ENCODE measurements at places on chromosomes 13 and 19.

- DNase-seq = peak; percentile 72
Observed at GRCh38 chr13:59532405-59532804, 631.3 kb downstream of the DIAPH3 start.

DNA sequence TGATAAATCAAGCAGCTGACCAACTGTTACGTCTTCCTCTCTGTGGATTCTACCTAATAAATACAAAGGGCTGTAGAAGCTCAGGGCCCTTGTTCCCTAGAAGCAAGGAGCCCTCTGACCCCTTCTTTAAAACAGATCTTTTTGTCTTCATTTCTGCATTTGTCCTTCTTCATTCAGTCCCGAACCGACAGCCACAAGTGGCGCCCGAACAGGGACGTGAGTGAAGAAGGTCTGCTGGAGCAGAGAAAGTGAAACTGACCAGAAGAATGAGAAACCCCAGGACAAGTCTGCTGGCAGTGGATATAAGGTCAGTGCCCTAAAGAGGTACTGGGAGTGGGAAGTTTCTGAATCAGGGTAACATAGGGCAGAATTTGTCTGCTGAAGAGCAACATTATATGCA, 13.1 kb downstream of the ZNF773 start:
- no peak for DNase-seq

DNA sequence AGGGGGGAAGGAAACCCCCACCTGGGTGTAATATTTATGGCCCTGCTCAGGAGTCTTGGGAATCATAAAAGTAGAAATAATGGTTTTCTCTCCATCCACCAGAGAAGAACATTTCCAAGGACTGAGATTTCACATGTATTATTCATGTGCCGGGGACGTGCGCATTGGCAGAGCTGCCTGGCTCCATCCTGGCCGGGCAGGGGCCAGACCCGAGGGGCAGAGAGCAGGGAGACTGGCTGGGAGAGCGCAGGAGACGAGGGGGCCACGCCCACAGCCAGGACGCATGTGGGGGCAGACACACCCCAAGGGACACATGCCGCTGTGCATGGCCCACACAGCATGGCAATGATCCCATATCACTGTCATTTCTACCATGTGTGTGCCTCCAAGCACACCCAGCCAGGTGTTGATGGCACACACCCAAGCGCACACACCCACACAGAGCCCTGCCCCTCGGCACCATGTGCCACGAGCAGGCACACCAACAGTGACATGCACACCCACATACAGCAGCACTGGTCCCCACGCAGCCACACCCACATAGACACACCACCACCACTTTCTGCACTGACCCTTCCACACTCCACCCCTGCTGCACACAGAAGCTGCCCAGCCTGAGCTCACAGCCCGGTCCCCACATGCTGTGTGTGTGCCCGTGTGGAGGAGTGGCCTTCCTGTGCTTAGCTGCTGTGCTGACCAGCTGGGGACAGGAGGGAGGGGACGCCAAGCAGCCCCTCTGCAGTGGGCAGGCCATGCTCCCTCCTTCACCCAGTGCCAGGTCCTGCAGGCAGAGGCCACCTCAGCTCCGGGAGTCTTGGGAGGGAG, 39.3 kb downstream of the CEBPG start:
- DNase-seq = no peak

- peak; percentile 47 for DNase-seq
Observed at GRCh38 chr19:3275583-3276340, 51.3 kb downstream of the CELF5 start.

GRCh38 chr19:48364598-48365348, 606 bp downstream of the SYNGR4 start:
- no peak for DNase-seq

GRCh38 chr19:28456252-28456651, 756.7 kb downstream of the UQCRFS1 start:
- DNase-seq = no peak

GRCh38 chr13:49210669-49211068, 9.5 kb upstream of the MLNR start:
- no peak for DNase-seq

GRCh38 chr19:19006213-19006612, 27.1 kb downstream of the SUGP2 start:
- DNase-seq = no peak

DNA sequence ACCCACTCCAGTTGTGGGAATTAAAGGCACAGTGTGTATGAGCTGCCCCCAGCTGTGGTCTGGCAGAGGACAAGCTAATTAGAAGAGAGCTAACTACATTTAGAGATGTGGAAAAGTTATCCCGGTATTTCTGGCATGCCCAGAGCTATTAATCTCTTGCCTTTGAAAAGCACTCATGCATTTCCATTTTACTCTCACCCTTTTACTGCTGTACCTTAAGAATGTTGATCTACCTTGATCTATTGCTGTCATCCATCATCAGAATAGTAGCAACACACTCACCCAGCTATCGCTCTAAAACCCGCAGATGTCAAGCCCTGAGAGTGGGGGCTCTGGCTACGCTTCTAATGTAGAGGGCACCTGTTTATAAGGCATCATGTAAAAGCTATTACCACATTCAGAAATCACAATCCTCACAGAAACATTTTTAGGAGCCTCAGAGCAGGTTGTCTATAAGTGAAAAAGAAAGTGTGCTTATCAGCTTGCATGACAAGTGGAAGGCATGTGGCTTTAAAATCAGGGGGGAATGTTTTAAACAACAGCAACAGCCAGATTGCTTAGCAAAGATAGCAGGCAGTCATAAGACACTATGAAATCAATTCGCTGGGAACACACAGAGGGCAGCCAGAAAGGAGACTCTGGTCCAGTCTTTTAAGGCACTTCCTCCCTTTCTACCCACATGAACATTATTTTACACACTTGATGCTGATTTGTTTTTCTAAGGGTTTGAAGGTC, 224.2 kb upstream of the IRS2 start:
- DNase-seq = no peak

GRCh38 chr19:55503502-55504251, 15.4 kb downstream of the SSC5D start:
- peak; percentile 80 for DNase-seq

DNA sequence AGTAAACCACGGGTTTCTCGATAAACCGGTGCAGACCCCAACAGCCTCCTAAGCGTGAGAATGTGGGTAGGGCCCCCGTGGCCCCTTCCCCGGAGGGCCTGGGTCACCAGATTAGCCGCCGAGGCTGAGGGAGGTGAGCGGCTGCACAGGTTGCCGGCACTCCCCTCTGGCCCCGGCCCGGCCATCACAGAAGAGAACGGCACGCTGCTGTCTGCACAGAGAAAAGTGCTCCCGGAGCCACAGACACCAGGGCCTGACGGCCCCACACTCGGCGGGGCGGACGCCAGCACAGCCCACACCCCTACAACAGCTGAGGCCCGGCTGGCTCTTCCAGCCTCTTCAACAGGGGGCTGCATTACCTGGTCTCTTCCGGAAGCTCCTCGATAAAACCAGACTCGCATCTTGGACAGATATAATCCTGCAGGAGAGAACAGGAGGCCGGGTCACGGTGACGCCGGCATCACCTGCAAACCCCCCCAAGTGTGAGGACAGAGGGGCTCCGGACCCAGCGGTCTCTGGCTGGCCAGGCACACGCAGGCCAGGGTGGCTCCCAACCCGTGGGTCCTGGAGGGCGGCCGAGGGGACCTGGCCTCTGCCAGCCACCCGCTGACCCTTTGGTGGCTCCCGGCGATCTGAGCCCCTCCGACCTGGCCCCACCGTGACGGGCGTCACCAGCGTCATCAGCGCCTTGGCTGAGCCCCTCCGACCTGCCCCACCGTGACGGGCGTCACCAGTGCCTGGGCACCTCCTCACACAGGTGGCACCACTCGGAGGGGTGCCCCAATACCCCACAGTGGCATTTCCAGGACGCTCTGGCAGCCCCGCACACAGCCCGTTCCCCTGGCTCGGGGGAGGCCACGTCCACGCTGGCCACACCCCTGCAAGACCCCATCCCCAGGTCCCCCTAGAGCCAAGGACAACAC, 10.3 kb downstream of the RNF126 start:
- DNase-seq = no peak

- DNase-seq = no peak
Observed at GRCh38 chr13:100433475-100433874, 155.1 kb downstream of the GGACT start.

DNA sequence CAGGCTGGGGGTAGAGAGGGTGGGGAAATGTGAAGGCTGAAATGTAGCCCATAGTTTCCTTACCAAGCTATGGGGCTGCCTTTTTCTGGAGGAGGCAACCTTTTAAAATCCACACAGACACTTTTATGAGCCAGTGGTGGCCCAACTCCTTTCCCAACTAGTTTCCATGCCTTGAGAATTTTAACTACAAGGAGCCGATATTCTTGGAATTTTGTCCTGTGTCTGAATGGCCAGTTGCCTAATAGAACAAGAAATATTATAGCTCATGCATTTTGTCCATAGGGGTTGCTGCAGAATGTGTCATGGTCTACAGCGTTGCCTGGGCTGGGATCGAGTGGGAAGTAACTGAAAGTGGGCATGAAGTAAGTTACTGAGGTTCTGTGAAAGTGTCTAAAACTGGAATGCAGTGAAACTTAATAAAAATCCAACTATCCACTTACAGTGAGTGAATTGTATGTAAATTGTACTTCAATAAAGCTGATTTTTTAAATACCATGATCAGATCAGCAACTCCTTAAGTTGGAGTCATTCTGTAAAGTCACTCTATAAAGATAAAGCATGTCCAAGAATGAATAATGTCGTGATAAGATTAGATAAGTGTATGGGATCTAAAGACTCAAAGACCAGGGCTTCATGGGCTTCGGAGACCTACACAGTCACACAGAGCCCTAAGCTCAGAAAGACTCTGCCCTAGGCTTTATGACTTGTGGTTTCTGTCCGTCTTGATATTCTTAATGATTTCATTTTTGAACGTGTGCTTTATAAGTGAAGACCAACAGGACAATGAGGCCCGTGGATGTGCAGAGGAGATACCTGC, 122.6 kb upstream of the FNDC3A start:
- peak; percentile 49 for DNase-seq

DNA sequence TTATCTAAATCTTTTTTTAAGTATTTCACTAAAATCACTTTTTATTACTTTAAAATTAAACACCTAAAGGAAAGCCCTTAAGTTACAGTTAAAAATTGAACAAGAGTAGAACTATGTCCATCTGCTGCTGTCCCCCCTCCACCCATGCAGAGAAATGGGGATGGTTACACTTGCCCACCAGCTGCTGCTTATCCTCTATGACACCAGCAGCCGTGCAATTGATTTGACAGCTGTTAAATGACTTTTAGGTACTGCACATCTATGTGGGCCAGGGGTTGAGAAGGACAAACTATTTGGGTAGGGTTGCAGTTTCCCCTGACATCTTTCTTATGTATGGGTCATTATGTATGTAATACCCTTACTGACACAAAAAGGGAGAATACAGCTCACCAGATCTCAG, 77.2 kb downstream of the TBC1D4 start:
- no peak for DNase-seq

DNA sequence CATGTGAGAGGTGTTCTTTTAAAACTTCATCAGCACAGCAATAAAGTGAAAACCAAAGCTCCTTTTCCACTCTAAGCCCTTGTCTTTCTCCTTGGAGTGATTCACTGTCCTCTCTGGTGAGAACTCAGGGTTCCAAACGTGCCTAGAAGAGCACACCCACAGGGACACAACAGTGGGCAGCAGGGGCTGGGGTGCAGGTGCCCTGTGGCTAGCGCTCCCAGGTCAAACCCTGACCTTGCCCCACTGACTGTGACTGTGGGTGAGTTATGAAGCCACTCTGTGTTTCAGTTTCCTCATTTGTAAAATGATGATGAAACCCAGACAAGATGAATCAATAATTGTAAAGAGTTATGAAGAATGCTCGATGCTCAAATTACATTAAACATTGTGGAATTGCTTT, 37.6 kb upstream of the IGFL1 start:
- DNase-seq = no peak

- peak; percentile 92 for DNase-seq
Observed at GRCh38 chr13:113187263-113187669, 21.2 kb downstream of the PCID2 start.

DNA sequence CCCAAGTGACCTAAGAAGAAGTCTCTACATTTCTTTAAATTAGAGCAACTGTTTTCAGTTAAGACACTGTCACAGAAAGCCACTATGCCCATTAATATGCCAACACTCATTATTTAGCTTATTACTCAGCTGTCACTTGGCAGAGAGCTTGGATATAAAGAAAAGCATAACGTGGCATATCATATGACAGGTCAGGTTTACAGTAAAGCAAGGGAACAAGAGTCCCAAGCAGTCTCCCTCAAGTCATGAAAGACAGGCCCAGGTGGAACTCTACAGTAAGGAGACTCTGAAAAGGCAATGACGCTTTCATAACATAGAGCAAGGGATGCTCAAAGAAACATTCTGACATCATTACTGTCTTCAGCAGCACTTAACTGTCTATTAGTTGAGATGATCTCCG, 6.3 kb downstream of the LHFPL6 start:
- DNase-seq = no peak

DNA sequence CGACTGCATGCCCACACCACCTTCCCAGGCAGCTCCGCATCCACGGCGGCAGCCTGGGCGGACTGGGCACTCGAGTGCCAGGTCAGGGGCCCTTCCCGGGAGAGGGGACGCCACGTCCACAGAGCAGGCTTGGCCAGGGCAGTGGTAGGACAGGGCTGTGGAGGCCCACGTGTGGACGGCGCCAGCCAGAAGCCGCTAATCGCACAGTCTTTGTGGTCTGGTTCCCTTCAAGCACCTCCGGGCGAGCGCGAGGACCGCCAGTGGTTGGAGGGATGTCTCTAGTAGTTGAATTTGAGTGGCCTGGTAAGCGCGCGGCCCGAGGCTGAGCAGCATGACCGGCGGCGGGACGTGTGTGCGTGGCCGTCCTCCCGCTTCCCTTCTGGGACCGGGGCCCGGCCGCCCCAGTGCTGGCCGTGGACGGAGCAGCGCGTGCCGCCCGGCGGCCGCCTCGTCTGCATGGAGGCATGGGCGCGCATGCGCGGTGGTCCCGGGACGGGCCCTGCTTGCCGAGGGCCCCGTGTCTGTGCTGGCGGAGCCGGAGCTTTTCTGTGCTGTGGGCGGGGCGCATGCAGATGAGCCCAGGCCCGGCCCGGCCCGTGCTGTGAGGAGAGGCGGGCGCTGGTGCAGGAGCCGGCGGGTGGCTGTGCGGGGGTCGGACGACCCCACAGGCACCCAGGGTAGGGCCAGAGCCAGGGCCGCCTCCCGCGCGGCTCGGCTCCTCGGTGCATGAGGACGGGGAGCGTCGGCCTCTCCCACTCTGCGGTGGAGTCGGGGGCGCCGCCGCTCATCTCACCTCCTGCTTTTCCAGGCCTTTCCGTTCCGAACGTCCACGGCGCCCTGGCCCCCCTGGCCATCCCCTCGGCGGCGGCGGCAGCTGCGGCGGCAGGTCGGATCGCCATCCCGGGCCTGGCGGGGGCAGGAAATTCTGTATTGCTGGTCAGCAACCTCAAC, 8.6 kb downstream of the PTBP1 start:
- DNase-seq = no peak

GRCh38 chr13:75124415-75124814, 357.6 kb downstream of the TBC1D4 start:
- no peak for DNase-seq

GRCh38 chr19:2482354-2483038, 6.6 kb downstream of the GADD45B start:
- DNase-seq = no peak

GRCh38 chr19:48403606-48404005, 10.1 kb downstream of the GRIN2D start:
- no peak for DNase-seq

- no peak for DNase-seq
Observed at GRCh38 chr19:10132905-10133304, 13.2 kb upstream of the EIF3G start.

- DNase-seq = no peak
Observed at GRCh38 chr19:53389571-53389970, 5.4 kb upstream of the ZNF765 start.

- DNase-seq = no peak
Observed at GRCh38 chr13:100300708-100301107, 211.8 kb downstream of the PCCA start.

Data from trophoblast cell (in vitro differentiated cells and primary cell).